ENCODE measurements at places on chromosomes 2 and 18.
A peak's percentile ranks its signal among the peaks of the same experiment; 100 is the strongest.

DNA sequence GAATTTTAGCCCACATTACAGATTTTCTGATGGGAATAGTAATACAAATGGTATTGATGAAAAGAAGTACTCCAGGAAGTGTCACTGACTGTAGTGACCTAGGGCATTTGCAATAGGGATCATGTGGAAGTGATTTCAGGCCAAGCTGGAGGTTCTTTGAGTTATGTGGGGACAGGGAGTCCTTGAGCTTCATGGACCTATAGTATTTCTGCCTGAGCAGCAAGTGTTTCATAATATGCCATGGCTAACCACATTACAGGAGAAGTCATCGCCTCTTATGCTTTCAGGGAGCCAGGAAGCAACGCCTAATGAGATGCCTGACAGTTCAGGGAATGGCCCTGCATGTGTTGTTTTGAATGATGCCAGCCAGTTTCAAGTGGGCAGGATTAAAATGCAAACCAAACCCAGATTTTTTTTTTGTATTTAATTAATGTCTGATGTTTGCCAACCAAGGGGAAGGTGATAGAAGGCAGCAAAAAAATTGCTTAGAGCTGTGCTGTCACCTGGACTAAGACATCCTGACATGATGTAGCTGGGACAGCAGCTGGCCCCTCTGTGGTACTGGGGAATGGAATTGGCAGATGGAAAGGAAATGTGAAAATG lies 109.5 kb downstream of the RAPGEF4 start:
- DNase-seq, result no peak

GRCh38 chr2:31903109-31903780 lies 107.6 kb downstream of the MEMO1 start:
- DNase-seq, result no peak

DNA sequence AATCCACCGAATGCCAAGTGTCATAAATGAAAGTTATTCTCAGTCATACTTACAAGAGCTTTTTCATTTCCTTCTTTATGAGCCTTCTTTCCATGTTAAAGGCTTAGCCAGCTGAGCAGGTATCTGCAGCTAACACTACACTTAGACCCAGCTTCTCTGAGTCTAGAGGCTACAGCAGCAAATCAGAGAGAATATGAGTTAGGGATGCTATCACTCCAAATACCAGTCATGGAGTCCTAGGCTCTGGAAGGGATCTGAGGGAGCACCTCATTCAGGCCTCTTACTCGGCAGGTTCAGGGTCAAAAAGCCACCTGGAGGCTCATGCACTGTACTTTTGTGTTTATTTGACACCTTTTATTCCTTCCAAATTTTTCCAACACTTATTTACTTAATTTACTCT lies 2.9 kb downstream of the C2orf80 start:
- DNase-seq, result no peak

GRCh38 chr2:68423966-68424650 lies 43.0 kb downstream of the FBXO48 start:
- no peak for DNase-seq

DNA sequence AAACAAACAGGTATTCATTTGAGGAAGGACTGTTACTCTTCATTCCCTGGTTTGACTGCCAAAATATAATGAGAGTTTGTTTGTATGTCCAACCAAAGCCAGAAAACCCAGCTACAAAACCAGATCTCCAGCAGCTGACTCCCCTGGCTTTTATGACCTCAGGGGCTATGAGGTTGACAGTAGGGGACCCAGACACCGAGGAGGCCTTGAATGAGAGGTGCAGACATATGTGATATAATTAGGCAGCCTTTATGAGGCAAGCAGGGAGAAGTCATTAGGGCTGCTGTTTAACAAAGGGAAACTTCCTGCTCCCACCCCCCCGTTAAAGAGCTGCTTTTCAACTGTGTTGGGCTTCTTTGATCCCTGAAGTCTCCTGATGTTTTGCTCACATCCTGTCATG lies 236.7 kb downstream of the SLC4A3 start:
- DNase-seq, result no peak

DNA sequence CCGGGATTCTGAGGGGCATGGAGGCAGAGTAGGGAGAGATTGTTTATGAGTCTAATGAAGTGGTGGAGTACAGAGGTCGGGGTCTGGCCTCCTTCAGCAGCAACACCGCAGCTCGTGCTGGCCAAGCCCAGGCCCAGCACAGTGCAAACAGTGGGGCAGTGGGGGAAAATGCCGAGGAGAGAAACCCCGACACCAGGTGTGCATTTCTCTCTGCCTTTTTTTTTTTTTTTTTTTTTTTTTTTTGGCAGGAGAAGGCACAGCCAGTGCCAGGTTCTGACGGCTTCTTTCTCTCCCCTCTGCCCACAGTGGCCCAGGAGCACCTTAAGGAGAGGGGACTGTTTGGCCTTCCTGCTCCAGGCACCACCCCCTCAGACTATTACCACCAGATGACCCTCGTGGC lies 219.3 kb downstream of the GLI2 start:
- DNase-seq, result no peak

DNA sequence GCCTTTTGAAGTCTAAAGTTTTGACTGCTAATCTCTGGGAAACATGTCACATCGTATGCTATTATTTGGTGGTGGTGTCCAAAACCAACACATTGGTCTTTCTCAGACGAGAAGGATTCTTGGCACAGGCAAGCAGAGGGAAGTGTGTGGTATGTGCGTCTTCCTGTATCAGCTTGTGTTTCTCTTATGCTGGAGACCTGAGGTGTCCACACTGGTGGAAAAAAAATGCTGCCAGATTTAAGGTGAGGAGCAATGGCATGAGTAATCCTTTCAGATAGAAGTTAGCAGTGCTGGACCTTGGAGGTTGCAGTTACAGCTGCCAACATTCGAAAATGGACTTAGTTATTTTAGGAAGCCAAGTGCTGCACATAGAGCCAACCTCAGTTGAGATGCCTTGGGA lies 11.7 kb upstream of the FHL2 start:
- DNase-seq, result no peak

DNA sequence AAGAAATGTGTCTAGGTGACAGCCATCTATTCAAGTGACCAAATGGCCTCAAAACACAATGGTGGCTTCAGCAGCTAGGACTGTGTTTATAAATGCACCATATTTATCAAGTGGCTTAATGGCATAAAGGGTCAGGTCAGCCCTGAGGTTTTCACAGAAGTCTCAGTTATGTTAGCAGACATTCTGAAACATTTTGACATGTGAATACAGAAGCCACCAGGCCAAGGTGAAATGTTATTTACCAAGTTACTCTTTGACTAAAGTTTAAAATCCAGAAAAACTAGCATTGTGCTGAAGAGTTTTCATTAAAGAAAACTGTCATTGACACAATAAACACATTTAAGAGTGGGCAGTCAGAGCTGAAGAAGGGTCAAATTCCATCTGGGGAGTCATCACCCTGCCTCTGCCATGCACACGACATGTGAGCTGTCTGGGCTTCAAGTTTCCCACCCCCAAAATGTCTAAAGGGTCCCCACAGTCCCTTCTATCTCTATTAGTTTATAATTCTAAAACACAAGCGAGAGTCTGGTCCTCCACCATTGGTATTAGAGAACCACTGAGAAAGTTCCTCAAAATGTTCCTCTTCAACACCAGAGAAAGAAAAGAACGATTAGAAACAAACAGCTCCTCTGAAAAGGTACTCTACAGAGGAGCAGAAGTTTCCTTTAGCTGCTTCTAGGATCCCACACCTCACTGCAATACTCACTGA lies 77.5 kb upstream of the FZD5 start:
- DNase-seq, result no peak

- DNase-seq, result no peak
Measured at GRCh38 chr18:68505178-68505574, 209.7 kb downstream of the TMX3 start.

DNA sequence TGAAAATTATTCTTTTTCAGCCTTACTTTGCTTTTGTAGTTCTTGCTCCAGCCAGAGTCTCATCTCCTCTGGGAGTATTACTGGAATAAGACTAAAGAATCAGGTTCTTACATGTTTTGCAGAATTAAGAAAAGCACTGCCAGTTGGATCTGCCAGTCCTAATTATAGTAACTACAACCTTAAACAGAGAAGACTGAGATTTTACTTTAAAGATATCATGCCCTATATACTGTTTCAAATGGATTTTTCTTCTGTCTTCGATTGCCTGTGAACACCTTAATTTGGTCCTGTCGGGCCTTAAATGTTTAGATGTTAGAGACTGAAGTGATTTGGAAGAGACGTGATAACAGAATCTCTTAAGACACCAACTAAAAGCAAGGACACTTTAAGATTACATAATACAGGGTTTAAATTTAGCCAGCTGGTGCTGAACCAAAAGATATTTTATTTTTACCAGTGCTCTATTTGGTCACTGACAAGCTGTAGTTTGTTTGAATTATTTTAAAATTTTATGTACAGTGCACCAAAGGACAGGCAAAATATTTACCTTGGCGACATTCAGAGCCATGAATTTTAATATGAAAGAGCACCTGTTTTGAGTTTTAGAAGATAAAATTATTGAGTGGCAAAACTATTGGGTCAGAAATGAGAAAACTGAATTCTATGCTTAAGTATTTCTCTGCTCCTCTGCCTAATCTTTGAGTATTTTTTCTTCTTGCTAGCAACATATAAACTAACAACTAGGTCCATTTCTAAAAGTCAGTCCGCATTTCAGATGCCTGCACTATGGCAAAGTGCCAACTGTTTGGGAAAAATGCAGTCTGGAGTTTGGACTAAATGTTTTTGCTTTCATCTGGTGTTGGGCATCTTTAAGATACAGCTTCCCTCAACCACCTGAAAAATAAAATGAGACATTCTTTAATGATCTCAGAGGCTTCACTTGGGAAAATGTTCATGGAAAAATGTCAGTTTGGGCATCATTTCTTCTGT lies 300.0 kb downstream of the XIRP2 start:
- DNase-seq, result no peak

DNA sequence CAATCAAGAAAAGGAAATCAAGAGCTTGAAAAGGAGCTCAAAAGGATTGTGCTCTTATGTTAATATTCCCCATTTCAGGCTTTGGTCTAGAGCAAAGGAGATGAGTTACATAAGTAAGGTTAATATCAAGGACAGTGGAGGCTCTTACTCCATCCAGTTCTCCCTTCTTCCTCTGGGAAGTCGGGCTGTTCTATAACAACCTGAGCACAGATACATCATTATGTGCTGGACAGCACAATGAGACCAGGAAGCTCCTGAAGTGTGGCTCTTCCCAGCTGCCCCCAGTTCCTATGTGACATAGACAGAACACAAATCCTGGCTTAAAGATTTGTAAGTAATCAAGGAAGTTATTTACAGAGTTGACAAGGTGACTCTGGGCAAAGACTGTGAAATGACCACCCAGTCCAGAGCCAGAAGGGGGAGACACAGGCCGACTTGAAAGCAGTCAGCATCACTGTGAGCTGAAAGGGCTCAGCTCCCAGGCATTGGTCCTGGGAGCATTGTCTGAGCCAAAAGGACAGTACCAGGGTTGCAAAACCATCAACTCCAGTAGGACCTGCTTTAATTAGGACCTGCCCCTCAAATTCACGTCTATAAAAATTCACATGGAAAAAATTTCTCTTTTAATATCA lies 917.6 kb upstream of the ACVR2A start:
- DNase-seq, result peak; percentile 12

DNA sequence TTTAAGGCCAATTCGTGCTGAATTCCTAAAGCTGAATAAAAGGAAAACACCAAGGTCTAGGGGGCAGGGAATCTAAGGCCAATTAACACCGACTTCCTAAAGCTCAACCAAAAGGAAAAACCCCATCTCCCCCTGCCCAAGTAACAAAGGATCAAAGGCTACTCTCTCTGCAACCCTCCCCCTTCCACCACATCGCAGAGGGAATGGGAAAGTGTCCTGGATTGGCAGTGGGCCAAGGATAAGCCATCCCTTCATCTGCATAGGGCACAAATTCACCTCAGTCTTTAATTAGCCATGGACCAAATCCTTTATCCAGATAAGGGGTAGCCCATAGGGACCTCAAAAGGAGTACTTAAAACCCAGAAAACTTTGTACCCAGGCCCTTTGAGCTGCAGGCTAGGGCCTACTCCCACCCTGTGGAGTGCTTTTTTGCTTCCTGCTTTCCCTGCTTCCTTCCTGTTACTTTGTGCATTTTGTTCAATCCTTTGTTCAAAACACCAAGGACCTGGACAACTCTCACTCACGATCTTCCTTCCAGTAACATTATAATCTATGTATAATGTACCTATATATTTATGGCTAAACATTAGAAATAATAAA lies 2119.8 kb upstream of the CELF4 start:
- no peak for DNase-seq

GRCh38 chr2:16336491-16336890 lies 329.1 kb downstream of the CYRIA start:
- DNase-seq, result no peak

GRCh38 chr2:197920592-197921201 lies 116.3 kb downstream of the PLCL1 start:
- no peak for DNase-seq

DNA sequence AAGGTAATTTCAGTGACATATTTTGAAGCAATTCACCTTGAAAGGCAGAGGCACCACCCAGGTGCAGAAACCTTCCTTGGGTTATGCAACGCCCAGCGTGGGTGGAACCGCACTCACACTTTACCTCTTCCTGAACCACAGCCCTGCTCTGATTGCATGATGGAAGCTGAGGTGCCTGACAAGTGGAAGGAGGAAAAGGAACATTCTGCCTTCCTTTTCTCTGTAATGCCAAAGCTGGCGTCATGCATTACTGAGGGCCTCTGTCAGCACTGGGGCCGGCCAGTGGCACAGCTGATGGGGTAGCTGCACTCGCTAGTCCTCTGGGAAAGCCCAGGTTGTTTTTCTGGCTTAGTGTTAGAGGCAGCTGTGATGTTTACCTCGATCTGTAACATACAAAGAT lies 266.5 kb downstream of the NEDD4L start:
- DNase-seq, result no peak

- DNase-seq, result no peak
Measured at GRCh38 chr2:35938838-35939237, 416.7 kb upstream of the CRIM1 start.

GRCh38 chr2:191748059-191748461 lies 70.1 kb downstream of the NABP1 start:
- DNase-seq, result no peak

DNA sequence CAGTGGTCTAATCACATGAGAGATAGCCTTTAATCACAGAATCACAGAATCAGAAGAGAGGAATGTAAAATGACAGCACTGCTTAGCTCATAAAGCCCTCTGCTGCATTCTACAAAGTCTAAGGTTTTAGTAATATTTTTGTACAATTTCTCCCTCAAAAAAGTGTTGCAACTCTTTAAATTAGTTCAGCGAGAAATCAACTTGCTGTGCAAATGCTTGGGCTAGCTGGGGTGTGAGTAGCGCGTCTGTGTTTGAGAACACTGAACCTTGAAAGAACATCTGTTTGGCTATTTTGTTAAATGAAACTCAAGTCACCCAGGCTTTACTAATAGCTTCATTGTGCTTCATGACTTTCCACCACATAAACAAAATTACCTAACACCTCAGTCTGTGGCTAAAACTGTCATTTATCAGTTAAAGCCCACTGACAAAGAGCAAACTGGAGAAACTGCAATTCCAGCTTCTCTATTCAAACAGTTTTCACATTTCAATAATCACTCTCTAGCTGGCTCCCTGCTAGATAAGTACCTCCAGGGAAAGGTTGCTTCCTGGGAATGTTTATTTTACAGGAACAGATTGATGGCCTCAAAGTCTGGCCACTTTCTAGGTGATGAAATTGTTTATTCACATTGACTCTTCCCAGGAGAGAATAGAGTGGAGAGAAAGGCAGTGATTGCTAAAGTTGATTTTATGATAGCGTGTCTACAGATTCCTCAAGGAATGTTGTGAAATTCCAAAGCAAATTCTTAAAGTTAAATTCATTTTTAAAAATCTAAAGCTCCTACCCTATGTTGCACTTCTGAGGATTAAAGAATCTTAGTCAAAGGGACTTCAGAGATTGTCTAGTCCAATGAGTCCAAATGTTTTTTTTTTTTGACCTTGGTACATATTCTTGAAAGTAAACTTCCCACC lies 36.0 kb upstream of the STAT1 start:
- no peak for DNase-seq

GRCh38 chr2:69116438-69116837 lies 103.5 kb downstream of the ANTXR1 start:
- no peak for DNase-seq

All from NCI-H1436 treated with DMSO at 0.1 percent for 48 hours (cell line).